ENCODE measurements at places on chromosomes 6 and 20.
A peak's percentile ranks its signal among the peaks of the same experiment; 100 is the strongest.

DNA sequence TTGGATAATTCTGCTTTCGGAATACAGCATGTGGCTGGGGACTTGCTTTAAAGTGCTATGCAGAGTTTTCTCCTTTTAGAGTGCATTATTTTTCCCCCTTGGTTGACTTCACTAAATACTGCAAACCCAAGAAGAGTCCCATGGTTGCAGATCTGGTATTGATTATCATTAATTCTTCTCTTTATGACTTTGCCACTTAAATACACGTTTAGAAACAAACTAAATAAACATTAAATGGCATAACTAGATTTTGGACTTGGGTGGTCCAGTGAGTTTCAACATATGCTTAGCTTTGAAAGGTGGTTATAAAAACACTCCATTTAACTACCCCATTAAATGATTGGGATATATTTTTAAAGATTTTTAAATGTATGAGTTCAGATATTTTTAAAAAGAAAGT is 279.2 kb downstream of the SOX4 start:
- no peak for DNase-seq

DNA sequence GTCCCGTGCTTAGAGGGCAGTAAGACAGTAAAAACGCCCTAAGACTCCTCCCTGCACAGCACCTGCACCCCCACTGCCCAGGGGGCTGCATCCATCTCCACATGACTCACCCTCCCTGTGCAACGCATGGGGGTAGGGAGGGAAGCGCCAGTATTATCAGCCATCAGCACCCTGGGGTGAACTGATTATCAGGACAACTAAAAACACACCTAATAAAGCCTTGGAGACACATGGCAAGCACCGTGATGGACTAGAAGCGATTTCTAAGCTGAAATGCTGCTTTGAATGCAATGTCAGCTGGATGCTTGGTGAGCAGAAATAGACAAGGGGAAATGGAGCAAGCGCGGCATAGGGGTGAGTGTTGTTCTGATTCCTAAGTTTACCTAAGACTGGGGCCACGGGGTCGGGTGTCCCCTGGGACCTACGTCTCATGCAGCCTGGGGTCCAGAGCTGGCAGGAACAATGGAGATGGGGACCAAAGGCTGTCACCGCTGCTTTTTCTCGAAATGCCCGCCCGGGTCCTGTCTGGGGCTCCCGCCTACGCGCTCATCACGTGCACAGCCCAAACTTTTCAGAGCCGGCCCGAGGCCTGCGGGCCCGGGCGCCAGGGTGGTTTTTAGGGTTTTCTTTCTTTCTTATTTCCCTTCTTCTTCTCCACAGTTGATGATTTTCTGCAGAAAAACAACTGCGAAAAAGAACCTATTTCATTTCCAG is 702 bp upstream of the TNFAIP3 start:
- DNase-seq = no peak

- DNase-seq = no peak
Measured at GRCh38 chr6:34247481-34248197, 1.2 kb downstream of the SMIM29 start.

- no peak for DNase-seq
Measured at GRCh38 chr20:5848711-5849505, 98.7 kb downstream of the SHLD1 start.

DNA sequence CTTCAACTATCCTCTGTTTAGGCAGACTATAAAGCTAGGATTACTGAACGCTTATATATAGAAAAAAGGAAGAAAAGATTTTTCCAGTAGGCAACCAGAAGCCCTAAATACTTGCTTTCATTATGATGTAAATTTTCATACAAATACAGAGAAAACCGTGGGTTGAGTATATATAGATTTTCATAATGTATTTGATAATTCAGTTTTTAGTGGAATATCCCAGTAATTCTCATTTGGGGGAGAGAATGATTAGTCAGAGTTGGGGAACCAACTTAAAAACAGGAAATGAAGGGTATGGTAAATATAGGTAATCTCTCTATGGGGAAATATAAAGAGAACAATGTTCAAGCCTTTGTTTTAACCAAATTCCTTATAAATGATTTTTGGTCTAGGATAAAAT is 154.0 kb upstream of the CITED2 start:
- no peak for DNase-seq

DNA sequence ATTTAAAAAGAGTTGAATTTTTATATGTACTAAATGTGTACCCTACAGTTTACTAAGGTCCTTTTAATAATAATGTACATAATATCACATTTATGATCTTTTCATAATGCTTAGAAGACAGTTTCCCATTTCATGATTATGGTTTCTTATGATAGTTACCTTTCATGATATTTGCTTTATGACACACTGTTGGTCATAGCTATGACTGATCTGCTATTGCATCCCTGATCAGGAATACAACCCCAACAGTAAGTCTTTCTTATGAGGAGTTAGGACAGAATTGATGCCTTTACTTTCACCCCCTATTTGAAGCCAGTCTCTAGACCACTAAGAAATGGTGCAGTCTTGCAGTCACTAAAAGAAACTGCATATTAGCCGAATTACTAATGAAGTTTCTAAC is 31.0 kb downstream of the LCA5 start:
- no peak for DNase-seq

GRCh38 chr6:128208851-128209580 is 308.2 kb upstream of the THEMIS start:
- peak; percentile 27 for DNase-seq

DNA sequence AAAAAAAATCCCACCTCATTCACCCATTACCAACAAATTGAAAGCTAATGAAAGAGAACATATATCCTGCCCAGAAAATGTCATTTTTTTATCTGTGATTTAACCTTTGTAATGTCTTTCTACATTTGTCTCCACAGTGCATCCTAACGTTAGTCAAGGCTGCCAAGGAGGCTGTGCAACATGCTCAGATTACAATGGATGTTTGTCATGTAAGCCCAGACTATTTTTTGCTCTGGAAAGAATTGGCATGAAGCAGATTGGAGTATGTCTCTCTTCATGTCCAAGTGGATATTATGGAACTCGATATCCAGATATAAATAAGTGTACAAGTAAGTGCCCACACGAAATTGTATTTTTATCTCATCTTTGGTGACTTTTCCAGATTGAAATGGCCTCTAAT is 30.0 kb downstream of the RSPO3 start:
- no peak for DNase-seq

DNA sequence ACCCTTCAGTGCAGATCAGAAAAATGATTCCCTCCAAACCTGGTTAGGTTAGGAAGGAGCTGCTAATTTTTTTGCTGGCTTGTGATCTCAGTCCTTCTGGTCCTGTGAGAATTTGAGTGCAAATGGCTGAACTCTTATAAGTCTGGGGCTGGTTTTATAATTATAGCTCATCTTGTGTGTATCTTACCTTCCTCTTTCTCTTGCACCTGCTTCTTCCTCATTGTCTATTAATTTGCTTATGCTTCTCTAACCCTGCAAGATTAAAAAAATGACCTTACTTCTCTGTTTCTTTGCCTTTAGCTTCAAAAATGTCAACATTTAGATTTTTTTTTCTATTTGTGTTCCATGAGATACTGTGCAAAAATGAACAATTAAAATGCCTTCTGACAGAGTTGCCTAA is 576.2 kb downstream of the DHX35 start:
- DNase-seq = no peak

DNA sequence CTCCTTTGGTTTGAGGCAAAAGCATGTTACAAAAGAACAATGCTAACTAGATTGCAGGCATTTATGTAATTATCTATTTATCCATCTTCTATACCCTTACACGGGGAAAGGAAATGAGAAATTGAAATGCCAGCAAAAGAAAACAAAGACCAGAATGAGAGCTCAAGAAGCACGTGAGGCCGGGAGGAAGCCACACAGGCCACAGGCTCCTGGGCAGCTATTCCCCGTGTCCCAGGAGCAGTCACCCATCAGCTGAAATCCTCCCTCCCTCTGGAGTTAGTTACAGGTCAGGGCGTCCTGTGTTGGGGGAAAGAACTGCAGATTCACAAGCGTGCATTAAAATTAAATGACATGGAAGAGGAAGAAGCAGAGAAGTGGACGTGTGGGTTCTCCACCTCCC is 64.7 kb upstream of the RPS6KA2 start:
- no peak for DNase-seq

DNA sequence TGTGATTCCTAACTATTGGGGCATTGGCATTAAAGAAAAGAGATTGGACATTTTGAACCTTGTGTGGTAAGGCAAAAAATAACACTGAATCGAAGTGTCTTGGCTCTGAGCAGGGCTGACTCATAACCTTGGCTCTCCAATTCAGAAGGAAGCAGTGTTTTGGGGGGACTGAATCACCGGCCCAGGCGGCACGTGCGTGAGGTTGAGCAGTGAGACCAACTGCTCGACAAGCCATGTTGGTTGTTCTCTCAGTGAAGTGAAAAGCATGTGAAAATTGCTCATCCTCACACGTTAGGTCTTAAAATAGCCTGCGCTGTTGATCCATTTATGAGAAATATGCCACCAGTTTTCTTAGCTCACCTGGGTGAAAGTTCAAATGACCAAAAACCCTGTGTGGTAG is 137.8 kb upstream of the SPACA1 start:
- DNase-seq = peak; percentile 91

- DNase-seq = peak; percentile 75
Measured at GRCh38 chr6:30820193-30820592, 64.1 kb upstream of the DDR1 start.

GRCh38 chr6:29977425-29977727 is 35.0 kb downstream of the HLA-A start:
- DNase-seq = no peak

DNA sequence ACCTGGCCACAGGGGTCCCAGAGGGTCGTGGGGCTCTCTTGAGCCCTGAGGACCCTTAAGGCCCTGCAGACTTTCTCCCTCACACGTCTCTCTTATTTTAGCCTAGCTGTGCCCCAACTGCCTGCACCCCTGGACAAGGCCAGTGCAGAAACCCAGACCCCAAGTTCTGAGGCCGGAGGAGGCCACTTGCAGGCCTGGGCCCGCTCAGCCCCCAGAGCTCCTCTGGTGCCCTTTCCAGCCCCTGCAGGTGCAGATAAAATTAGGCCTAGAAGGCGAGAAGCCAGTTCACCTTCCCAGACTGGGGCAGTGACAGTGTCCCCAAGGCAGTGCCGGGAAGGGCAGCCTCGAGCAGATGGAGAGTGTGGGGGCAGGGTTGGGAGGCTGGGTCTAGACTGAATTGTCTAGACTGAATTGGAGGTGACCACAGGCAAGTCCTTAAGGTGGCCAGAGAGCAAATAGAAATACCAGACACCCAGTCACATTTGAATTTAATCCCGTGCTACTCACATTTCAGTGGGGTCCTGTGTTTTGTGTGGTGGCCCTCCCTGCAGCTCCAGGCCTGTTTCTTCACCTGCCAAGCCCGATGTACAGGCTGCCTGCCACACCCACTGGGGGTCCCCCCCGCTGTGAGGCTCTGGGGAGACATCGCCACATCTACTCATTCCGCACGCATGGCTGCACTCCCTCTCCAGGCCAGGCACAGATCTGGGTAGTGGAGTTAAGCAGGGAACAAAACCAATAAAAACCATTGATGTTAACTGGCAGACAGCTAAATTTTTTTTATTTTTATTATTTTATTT is 8.6 kb upstream of the IP6K3 start:
- no peak for DNase-seq

DNA sequence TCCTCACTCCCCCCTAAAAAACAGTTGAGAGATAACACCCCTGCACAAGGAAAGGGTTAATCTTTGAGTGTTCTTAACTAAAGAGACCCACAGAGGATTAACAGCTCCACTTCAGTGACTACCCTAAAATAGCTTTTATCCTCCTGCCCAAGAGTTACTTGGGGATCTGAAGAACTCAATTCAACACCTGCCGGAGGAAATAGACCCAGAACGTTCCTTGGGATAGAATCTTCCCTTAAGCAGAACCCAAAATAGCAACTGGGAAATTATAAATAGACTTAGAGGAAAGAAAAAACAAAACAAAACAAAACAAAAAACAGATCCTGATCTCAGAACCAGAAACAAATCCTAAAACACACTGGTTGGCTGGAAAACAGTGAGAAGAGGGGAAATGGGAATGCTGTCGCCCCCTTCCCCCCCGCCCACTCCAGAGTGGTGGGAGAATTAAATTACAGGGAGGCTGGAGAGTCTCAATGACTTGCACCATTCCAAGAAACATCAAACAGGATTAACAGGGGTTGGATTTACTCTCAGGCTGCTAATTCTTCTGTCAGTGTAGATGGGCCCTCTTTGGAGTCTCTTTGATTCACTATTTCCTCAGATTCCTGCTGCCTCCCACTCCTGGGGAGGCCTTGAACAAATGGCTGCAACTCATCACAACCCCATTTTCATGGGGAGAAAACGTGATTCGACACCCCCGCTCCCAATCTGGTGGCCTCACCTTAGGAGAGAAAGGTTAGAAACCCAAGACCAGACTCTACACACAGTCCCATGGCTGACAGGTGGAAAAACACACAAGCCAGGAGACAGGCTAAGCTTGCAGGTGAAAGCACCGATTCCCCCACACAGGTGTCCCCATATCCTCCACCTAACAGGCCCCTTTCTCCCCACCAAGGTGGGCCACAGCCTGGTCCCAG is 1.4 kb downstream of the PLAGL2 start:
- DNase-seq = no peak

GRCh38 chr6:93105017-93105416 is 314.3 kb downstream of the EPHA7 start:
- peak; percentile 55 for DNase-seq

DNA sequence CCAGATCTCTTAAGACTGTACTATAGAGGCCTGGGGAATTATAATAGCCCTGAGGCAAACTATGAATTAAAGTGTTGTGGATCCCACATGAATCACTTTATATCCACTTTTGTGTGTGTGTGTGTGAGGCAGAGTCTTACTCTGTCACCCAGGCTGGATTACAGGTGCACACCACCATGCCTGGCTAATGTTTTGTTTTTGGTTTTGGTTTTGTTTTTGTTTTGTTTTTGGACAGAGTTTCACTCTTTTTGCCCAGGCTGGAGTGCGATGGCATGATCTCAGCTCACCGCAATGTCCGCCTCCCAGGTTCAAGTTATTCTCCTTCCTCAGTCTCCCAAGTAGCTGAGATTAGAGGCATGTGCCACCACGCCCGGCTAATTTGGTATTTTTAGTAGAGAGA is 32.2 kb upstream of the MICB start:
- no peak for DNase-seq

- DNase-seq = no peak
Measured at GRCh38 chr6:93575495-93576267, 156.3 kb upstream of the EPHA7 start.

DNA sequence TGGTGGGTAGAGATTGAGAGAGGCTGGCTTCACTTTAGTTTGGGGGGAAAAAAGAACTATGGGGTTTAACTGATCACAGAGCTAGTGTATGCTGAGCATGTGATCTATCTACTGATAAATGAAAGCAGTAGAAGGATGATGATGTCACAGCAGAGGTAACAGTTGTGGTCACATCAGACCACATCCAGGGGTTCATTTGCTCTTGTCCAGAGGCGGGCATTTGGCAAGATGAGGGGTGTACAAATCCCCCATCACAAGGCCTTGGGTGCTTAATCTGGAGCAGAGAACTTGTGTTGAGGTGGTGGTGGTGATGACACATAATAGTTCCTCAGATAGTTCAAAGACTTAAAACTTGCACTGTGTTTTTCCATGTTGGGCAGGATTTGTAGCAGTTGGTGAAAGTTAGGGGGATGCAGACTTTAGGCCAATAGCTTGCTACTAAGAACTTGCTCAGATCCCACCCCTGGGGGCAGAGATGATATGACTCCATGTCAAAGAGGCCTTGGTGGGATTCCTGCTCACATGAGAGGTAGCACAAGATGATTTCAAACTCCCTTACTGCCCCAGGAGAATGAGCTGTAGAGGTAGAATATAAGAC is 63.4 kb downstream of the PRDM1 start:
- DNase-seq = no peak

GRCh38 chr6:108546079-108547049 is 14.4 kb upstream of the FOXO3 start:
- DNase-seq = no peak

GRCh38 chr6:158907931-158908330 is 88.8 kb upstream of the EZR start:
- no peak for DNase-seq
